HTR-8/SVneo (cell line): ENCODE measurements at places on chromosomes 4 and X.

- DNase-seq, result no peak
Measured at GRCh38 chrX:850471-850916, 219.9 kb downstream of the SHOX start.

DNA sequence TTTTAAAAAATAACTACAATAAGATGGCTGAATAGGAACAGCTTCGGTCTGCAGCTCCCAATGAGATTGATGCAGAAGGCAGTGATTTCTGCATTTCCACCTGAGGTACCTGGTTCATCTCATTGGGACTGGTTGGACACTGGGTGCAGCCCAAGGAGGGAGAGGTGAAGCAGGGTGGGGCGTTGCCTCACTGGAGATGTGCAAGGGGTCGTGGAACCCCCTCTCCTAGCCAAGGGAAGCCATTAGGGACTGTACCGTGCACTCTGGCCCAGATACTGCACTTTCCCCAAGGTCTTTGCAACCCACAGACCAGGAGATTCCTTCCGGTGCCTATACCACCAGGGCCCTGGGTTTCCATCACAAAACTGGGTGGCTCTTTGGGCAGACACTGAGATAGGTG lies 640.1 kb downstream of the IQCM start:
- no peak for DNase-seq

GRCh38 chr4:47198791-47199190 lies 167.4 kb downstream of the GABRB1 start:
- no peak for DNase-seq

- DNase-seq, result no peak
Measured at GRCh38 chrX:101419489-101419888, 11.5 kb downstream of the HNRNPH2 start.

- DNase-seq, result no peak
Measured at GRCh38 chr4:118948545-118949144, 60.0 kb downstream of the SYNPO2 start.

GRCh38 chr4:53552711-53553110 lies 38.6 kb downstream of the LNX1 start:
- DNase-seq, result no peak

DNA sequence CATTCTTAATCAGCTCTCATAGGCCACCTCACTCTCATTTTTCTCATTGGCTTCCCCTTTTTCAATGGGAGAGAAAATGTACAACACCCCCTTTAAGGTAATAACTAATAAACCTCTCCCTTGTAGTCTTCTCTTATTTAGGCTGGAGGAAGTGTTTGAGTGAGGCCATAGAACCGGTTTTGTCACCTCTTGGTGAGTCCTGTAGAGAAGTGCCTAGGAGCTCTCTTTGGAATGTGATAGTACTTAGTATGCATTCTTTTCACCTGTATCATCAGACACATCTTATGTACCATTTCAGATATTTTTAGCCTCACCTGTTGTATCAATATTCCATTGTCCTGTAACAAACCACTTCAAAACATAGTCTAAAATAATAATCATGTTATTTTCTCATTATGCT lies 3.5 kb upstream of the TAB3 start:
- DNase-seq, result no peak
